ENCODE measurements at places on chromosomes 16 and 17.

DNA sequence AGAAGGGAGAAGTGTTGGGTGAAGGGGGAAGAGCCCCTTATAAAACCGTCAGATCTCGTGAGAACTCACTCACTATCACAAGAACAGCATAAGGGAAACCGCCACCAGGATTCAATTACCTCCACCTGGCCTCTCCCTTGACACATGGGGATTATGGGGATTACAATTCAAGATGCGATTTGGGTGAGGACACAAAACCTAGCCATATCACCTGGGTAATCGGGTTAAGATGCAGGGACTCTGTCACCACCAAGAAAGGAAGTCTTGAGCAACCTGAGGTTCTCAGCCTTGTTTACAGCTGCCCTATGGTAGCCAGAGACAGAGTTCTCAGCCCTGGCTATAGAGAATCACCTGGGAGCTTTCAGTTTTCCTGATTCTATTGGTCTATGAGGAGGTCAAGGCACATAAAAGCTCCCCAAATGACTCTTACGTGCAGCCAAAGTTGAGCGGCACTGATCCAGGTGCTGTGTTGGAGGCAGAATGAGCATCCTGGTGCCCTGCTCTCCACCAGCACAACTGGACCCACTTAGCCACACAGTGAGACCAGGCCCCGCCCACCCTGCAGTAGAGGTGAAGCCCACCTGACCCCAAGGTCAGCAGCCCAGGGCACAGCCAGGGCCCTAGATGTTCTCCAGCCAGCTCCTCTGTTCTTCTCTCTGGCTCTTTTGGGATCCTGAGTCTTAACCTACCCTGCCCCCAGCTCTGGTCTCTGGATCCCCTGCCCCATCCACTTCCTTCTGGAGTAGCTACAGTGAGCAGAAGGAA lies 138.5 kb upstream of the CDH5 start:
- DNase-seq: no peak

- no peak for DNase-seq
These were observed 10.7 kb upstream of the SMTNL2 start for GRCh38 chr17:4573669-4574068.

DNA sequence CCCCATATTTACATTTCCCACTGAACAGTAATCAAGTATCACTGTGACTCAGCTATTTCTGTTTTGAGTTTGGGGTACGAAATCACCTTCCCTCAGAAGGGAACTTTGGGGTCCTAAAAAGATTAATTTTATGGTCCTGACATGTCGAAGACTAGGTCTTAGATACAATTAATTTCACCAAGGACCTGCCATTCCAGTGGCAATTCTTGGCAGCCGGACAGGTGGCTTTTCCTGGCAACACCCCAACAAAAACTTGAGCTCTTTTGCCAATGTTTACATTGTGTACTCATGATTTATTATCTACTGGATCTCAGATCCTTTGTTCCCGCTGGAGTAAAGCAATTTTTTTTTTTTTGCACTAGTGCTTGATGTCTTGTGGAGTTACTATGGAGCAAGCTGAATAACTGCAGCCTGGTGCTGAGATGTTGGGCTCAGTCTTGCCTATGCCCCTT lies 14.4 kb downstream of the SLFN5 start:
- no peak for DNase-seq

DNA sequence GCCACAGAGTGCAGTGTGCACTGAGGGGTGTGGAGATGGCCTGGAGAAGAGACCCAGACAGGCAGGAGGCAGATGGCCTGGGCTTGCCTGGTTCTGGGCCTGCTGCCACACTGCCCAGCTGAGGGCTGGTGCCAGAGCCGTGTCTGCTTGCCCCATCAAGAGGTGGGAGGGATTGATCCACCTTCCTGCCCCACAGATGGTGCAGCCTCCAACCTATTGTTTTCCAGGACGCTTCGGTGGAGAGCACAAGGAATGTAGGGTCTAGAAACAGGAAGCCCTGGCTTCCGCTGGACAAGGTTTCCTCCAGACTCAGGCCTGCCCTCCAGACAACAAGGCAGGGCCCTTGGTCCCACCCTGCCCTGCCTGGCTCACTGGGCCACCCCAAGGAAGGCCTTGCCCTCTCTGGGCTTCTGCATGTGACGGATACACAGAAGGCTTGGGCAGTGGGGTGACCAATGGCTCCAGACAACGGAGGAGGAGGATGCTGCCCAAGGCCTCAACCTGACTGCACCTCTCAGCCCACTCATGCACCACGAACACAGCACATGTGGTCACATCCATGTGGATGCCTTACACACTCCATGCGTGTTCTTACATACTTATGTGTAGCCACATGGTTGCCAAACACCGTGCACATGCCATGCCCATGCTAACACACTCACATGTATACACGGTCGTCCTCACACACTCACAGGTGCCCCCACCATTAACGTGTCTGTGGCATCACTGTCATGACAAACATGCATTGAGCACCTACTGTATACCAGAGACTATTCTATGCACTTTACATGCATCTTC lies 6.5 kb upstream of the CDH5 start:
- no peak for DNase-seq

GRCh38 chr16:50066482-50067289 lies 916 bp downstream of the HEATR3 start:
- no peak for DNase-seq

DNA sequence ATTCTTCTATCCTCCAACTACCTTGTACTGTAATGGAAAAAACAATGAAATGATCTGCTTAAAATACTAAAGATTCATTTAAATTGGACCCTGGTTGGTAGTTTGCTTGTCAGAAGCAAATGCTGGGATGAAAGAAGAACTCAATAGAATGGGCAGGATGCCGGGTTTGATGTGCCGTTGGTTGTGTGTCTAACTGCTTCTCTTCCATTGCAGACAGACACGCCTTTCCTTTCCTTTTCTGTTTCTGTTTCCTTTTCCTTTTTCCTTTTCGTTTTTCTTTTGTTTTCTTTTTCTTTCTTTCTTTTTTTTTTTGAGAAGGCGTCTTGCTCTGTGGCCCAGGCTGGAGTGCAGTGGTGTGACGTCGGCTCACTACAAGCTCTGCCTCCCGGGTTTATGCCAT lies 64.6 kb downstream of the PLCG2 start:
- no peak for DNase-seq

- DNase-seq: no peak
These were observed 1.5 kb downstream of the HOXB5 start for GRCh38 chr17:48592057-48592514.

GRCh38 chr17:7479213-7480088 lies at the start of gene ZBTB4:
Gene ZBTB4 (minus strand): TSS chr17:7479631. CDS start chr17:7466801, 12,830 bp downstream.
- no peak for DNase-seq

- no peak for DNase-seq
These were observed 14.1 kb downstream of the FAM20A start for GRCh38 chr17:68587026-68587425.

DNA sequence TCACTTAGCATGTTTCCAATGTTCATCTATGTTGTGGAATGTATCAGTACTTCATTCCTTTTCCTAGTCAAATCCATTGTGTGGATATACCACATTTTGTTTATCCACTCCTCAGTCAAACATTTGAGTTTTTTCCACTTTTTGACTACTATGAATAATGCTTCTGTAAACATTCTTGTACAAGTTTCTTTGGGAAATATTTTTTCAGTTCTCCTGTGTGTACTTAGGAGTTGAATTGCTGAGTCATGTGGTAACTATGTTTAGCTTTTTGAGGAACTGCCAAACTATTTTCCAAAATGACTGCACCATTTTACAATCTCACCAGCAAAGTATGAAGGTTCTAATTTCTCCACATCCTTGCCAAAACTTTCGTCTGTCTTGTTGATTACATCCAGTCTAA lies 223.7 kb upstream of the AXIN2 start:
- DNase-seq: no peak

DNA sequence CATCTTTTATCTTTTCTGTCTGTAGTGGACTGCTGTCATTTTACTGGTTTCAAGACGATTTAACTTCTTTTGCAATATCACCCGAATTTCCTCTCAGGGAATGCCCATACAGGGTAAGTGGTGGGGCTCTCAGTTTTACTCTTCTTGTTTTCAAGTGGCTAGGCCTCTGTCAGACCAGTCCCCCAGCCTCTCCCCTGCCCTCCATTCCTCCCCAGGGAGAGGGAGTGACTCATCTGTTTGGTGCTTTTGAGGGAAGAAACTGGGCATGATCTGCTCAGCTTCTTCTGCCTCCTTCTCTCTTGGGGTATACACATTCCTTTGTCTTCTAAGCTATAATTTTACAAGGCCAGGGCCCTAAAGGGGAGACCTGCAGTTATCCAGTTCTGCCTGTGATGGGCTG lies 332.0 kb downstream of the CBLN1 start:
- DNase-seq: no peak

- no peak for DNase-seq
These were observed 90.1 kb upstream of the CDC42EP4 start for GRCh38 chr17:73401911-73402310.

DNA sequence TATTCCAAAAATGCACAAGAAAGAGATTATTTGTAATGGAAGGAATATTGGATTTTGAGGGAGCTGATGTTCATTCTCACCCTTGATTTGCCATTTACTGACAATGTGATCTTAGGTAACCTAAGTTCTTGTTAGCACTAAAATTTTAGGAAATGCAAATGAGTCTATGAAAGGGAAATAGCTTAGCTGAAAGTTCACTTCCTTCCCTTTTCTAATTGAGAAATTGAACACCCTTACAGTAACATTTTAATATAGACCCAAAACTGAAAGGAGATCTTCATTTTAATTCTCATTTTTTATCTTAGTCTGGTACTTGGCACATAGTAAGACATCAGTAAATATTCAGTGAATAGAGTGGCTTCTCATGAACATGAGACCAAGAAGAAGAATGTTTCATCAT lies 10.9 kb upstream of the WSB1 start:
- no peak for DNase-seq

DNA sequence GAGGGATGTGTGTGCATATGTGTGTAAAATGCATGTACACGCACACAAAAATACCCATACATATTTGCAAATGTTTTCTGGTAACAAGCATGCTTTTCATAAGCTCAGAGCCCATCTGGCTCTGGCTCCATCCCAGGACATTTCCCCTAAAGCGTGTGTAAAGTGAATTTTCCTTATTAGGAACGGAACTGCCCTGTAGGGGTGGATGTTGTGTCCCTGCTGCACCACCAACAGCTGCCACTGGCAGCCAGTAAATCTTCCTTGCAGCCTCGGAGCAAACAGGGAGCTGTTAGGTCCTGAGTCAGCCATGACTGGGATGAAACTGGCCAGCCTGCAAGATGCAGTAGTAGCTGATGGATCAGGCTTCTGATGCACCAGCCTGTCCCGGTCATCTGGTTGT lies 393.5 kb downstream of the UTP18 start:
- DNase-seq: no peak

- DNase-seq: no peak
These were observed 27.7 kb upstream of the GUCY2D start for GRCh38 chr17:7974638-7975131.

GRCh38 chr16:69839798-69840409 lies 77.8 kb downstream of the WWP2 start:
- peak; percentile 70 for DNase-seq

- no peak for DNase-seq
These were observed 3.5 kb downstream of the TBX2 start for GRCh38 chr17:61402978-61403800.

DNA sequence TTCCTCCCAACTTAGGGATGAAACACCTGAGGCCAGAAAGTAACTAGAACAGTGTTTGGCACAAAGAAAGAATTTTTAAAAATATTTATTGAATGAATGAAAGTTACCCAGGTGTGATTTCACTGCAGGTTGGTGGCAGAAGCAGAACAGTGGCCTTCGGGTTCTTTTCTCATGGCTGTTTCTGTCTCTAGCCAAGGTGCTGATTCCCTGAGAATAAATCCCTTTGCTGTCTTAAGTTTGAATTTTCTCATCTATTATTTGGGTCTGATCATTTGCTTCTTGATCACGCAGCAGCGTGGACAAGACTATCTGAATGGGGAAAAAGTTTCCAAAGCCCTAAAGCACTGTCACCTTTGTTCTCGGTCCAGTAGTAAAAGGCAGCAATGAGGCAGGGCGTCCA lies 73.1 kb upstream of the KIFC3 start:
- DNase-seq: no peak

GRCh38 chr17:9900044-9900594 lies 5.0 kb downstream of the RCVRN start:
- no peak for DNase-seq

DNA sequence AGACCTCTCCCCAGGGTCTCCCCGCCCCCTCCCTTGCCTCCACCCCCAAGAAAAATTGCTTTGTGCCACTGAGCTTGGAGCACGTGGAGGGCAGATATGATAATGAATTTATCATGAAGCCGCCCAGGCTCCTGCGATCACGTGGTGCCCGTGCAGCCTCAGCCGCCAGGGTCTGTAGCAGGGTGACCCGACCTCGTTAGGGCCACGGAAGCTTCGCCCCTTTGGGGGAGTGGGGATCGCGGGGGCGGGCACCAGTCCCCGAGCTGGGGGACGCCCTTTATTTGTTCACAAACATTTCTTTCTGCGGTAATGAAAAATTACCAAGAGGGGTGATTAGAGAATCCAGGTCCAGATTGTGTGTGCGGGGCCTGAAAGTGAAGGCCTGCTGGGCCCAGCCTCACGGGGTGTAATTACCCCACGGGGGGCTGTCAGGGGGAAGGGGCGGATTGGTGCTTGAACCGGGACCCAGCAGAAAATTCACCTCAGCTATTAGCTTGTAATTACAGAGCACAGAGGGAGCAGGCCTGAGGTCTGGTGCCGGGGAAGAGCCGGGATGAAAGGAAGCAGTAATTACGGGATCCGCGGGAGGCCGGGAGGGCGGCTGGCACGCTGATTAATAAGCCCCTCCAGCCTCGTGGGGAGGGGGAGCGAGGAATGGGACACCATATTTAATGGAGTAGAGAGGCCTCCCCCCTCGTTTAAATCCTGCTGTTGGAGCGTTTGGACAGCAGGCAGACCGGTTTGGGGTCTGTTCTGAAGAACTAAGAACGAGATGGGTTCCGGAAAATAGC lies 13.3 kb downstream of the GSE1 start:
- no peak for DNase-seq

GRCh38 chr17:82016061-82016874 lies 6.4 kb downstream of the CENPX start:
- no peak for DNase-seq

- no peak for DNase-seq
These were observed 242.0 kb downstream of the FTO start for GRCh38 chr16:53945996-53946395.

DNA sequence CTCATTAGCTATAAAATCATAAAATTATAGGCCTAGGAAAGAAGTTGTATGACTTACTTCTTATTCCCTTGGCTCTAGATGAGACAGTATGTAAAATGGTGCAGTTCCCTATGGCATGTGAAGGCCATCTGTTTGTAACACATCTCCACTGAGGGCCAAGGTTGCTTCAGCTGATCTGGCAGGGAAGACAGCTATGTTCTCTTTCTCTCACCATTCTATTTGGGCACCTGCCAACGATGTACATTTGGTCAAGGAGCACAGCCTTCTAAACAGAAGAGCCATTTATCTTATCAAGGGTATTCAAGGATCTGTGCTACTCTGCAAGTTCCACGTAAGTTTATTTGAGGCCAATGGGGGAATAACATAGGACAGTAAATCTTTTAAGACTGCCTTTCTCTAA lies 129.8 kb upstream of the TOM1L1 start:
- DNase-seq: no peak

GRCh38 chr17:17067257-17067656 lies 25.0 kb downstream of the MPRIP start:
- no peak for DNase-seq

- DNase-seq: no peak
These were observed 34.9 kb downstream of the PPL start for GRCh38 chr16:4902038-4902437.

- DNase-seq: no peak
These were observed 67.9 kb downstream of the METRNL start for GRCh38 chr17:83147280-83147679.
